Upper lobe of right lung (tissue), 1 donor: ENCODE measurements at places on chromosomes 16 and 17. TPM values are rescaled to one million over a fixed set of nuclear protein-coding genes. Genes with fewer than 3 reads are reported as not detected.

Gene ALOX12
- total RNA-seq: 0.17 TPM

Gene ZNF213
- total RNA-seq: 9.1 TPM

Gene SLFN11
- 75.7 TPM for total RNA-seq

Gene HOXB2
- total RNA-seq: 11.0 TPM

Gene CSH2
- not detected for total RNA-seq

Gene ADAP2
- 19.8 TPM for total RNA-seq

Gene MAPK7
- 25.7 TPM for total RNA-seq

GRCh38 chr16:69644790-69645189 lies 79.0 kb downstream of the NFAT5 start:
- no peaks in the 10 kb centered on the region for H3K27me3 ChIP-seq
- DNase-seq: no peak
- no peak overlapping the region for H3K4me3 ChIP-seq

GRCh38 chr16:88610909-88611812 lies 27.2 kb upstream of the IL17C start:
- peaks cover 72% of the 10 kb centered on the region for H3K36me3 ChIP-seq
- no peaks in the 10 kb centered on the region for H3K4me1 ChIP-seq
- H3K27me3 ChIP-seq: no peaks in the 10 kb centered on the region
- no peak overlapping the region for H3K27ac ChIP-seq

- H3K27ac ChIP-seq: no peak overlapping the region
- no peak overlapping the region for H3K4me3 ChIP-seq
- H3K36me3 ChIP-seq: no peaks in the 10 kb centered on the region
- H3K4me1 ChIP-seq: peaks cover 4% of the 10 kb centered on the region
- no peaks in the 10 kb centered on the region for H3K27me3 ChIP-seq
These were observed 14.7 kb upstream of the MEOX1 start for GRCh38 chr17:43676471-43676870.

DNA sequence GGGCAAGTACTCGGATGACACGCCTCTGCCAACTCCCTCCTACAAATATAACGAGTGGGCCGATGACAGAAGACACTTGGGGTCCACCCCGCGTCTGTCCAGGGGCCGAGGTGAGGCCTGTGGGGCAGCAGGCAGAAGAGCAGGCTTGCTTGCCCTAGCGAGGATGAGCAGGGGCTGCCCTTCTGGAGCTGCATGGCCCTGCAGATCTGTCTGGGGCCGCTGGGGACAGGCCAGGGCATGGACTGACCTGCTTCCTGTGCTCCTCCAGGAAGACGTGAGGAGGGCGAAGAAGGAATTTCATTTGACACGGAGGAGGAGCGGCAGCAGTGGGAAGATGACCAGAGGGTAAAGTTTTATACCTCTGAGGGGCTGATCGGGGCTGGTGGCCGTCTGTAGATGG lies 5.3 kb downstream of the DHX38 start:
- no peaks in the 10 kb centered on the region for H3K27me3 ChIP-seq
- peaks cover 80% of the 10 kb centered on the region for H3K36me3 ChIP-seq
- no peak overlapping the region for H3K27ac ChIP-seq
- no peak overlapping the region for H3K4me3 ChIP-seq

DNA sequence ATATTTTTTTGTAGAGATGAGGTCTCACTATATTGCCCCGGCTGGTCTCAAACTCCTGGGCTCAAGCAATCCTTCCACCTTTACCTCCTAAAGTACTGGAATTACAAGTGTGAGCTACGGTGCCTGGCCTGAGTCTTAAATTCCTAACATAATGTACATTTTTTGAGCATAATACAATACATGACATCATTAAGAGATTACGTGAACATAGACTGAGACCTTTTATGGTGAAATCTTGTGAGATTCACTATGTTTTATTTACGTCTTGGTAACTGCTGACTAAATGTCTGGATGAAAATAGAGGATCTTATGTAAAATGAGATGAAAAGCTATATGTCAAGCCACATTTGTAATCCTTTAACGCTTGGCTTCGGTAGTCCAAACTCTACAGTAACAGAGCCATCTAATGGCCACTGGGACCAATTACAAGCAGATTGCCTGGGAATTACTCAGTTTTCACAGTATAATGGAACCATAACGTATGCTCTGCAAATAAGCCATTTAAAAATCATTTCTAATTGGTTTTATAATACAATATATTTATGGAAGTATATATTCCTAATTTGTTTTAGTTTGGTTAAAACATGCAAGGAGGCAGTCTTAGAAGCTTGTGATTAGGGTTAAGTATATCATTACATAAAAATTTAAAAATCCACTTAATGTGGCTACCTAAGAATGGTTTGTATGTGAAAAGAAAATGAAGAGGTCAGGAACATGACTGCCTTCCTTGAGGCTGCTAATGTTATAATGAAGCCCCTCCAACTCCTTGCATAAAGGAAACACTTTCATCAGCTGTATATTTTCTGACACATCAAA lies 8.1 kb upstream of the EFCAB13 start:
- H3K4me3 ChIP-seq: no peak overlapping the region
- H3K4me1 ChIP-seq: peaks cover 12% of the 10 kb centered on the region
- no peaks in the 10 kb centered on the region for H3K27me3 ChIP-seq
- H3K27ac ChIP-seq: no peak overlapping the region
- no peak for DNase-seq
- H3K36me3 ChIP-seq: no peaks in the 10 kb centered on the region

- H3K27ac ChIP-seq: no peak overlapping the region
- peaks cover 14% of the 10 kb centered on the region for H3K36me3 ChIP-seq
- DNase-seq: no peak
- peaks cover 17% of the 10 kb centered on the region for H3K4me1 ChIP-seq
- H3K27me3 ChIP-seq: no peaks in the 10 kb centered on the region
These were observed 2.8 kb upstream of the LPCAT2 start for GRCh38 chr16:55506083-55506482.

DNA sequence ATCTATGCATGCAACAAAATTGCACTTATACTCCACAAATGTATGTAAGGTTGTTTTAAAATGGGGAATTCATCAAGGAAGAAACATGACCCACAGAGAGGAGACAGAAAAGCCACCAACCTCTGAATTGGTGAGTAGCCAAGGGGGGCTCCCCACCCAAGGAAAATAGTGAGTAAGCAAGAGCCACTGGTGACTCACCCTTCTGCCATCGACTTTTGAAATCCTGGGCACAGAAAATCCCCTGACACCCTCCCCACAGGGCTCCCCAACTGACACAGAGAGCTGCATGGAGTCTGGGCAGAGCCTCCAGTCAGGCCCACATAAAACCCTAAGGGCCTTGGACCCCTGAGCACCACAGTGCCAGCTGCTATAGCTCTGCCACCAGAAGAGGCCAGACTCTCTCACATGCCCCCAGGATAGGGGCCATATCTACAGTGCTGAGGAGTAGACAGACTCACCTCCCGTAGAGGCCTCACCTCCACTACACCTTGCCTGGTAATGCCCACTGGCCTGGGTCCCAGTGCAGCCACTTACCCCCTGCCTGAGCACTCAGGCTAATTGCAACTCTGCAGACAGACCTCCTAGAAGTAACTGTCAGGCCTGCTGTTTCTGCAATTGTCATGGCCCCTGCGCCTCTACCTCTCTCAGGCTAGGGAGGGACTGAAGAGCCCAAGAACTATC lies 244.7 kb upstream of the WSB1 start:
- no peak overlapping the region for H3K27ac ChIP-seq
- no peak overlapping the region for H3K4me3 ChIP-seq
- no peaks in the 10 kb centered on the region for H3K27me3 ChIP-seq
- no peaks in the 10 kb centered on the region for H3K4me1 ChIP-seq
- no peaks in the 10 kb centered on the region for H3K36me3 ChIP-seq

DNA sequence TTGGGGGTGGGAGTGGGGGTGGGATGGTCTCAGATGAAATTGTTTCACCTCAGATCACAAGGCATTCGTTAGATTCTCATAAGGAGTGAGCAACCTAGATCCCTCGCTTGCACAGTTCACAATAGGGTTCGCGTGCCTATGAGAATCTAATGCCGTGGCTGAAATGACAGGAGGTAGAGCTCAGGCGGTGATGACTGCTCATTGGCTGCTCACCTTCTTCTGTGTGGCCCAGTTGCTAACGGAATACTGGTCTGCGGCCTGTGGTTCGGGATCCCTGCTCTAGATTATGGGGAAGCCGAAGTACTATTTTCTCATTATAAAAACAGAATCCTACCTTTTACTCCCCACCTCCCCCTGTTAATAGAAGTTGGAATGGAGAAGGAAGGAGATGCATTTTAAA lies 18.9 kb downstream of the CLTC start:
- H3K36me3 ChIP-seq: no peaks in the 10 kb centered on the region
- no peak overlapping the region for H3K4me3 ChIP-seq
- no peaks in the 10 kb centered on the region for H3K27me3 ChIP-seq

- no peaks in the 10 kb centered on the region for H3K36me3 ChIP-seq
- DNase-seq: no peak
- H3K4me3 ChIP-seq: no peak overlapping the region
- H3K4me1 ChIP-seq: no peaks in the 10 kb centered on the region
- H3K27ac ChIP-seq: no peak overlapping the region
These were observed 132.8 kb upstream of the DYNLRB2 start for GRCh38 chr16:80408014-80408413.

DNA sequence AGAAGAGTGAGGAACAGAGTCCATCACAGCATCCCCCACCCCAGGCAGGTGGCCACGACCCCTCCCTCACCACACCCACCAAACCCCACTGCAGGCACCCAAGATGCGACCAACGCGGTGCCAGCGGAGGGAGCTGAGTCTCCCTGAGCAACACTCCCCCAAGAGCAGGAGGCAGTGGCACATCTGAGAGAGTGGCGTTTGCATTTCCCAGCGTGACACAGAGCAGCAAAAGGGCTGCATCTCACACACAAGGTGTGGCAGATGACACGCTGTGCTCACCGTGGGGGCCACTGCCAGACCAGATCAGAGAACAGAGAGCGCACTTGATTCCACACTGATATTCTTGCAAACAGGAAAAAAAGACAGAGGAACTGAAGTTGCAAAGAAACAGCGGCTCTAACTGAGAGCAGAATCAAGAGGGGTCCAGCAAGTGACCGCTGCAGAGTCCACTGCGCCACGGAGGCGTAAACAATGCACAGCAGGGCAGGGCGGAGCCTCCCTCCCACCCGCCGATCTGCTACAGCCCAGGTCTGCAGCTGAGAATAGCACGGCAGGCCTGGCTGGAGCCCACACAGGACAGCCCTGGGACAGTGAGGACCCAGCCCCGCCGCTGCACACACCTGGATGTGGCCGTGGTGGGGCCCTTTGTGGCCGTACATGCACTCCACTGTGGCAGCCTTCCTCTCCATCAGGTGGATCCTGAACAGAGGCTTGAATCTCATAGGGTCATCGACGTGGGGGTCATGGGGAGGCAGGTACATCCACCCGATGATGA lies 26.0 kb upstream of the C16orf95 start:
- DNase-seq: no peak
- peaks cover 57% of the 10 kb centered on the region for H3K36me3 ChIP-seq
- H3K4me3 ChIP-seq: no peak overlapping the region
- H3K4me1 ChIP-seq: peaks cover 13% of the 10 kb centered on the region
- H3K27ac ChIP-seq: no peak overlapping the region
- H3K27me3 ChIP-seq: no peaks in the 10 kb centered on the region

DNA sequence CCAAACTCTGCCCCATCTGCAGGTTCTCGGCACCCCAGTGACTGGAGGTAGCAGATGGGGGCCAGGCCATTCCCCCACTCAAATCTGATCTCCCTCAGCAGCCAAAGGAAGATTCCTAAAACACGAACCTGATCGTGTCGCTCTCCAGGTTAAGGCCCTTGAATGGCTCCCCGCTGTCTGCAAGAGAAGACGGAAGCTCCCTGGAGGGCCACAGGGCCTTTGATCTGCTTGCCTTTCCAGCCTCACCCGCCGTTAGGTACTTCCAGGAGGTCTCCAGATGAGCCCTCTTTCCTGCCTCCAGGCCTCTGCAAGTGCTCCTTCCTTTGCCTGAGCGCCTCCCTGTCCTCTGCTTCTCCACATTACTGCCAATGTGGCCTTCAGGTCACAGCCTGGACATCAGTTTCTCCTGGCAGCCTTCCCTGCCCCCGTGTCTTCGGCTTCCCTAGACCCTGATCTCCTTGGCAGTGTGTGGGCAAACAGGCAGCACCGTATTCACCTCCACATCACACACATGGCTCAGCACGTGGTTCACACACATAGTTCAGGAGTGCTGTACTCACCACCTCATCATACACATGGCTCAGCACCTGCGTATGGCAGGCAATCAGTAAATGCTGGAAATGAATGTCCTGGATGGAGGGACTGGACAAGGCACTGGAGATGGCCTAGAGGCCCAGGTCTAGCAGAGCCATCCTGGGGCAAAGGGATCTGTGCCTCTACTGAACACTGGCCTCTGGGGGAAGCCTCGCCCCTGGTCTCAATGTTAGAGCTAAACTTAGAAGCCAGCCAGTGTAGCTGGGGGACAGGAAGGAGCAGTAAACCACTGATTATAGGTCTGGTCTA lies 26.4 kb upstream of the MRPS23 start:
- no peak overlapping the region for H3K4me3 ChIP-seq
- H3K4me1 ChIP-seq: peaks cover 39% of the 10 kb centered on the region
- no peak overlapping the region for H3K27ac ChIP-seq
- H3K27me3 ChIP-seq: no peaks in the 10 kb centered on the region

DNA sequence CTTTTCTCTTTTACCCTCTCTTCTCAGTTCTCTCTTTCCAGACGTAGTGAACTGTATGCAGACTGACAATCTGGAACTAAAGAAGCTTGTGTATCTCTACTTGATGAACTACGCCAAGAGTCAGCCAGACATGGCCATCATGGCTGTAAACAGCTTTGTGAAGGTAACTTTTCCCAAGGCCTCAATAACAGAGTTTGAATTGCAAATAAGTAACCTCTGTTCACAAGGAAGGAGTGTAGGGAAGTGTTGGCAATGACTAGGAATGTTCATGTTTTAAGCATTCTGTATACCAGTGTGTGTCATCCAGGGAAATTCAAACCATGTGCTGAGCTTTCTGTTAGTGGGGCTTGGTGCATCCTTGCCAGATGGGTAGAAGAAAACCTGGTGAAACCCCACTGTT lies 18.6 kb downstream of the AP2B1 start:
- H3K36me3 ChIP-seq: peaks cover 97% of the 10 kb centered on the region
- H3K4me3 ChIP-seq: no peak overlapping the region
- DNase-seq: no peak

DNA sequence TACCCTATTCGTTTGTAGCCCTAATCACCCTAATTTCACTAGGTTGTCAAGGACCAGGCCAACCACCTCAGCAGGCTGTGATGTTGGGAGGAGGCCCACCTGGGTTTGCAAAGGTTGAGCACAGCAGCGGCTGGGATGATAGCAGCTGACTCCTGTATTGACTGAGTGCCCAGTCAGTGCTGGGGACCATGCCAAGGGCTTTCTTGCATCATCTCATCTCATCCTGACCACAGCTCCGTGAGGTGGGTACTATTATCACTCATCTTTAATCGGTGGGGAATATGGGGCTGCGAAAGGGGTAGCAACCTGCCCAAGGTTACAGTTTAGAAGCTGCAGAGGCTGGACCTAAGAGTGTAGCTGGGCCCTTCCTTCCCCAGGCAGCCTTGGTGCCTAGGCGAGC lies 11.7 kb downstream of the ATPAF2 start:
- H3K27me3 ChIP-seq: no peaks in the 10 kb centered on the region
- no peak for DNase-seq
- H3K4me1 ChIP-seq: peaks cover 4% of the 10 kb centered on the region
- H3K27ac ChIP-seq: no peak overlapping the region

DNA sequence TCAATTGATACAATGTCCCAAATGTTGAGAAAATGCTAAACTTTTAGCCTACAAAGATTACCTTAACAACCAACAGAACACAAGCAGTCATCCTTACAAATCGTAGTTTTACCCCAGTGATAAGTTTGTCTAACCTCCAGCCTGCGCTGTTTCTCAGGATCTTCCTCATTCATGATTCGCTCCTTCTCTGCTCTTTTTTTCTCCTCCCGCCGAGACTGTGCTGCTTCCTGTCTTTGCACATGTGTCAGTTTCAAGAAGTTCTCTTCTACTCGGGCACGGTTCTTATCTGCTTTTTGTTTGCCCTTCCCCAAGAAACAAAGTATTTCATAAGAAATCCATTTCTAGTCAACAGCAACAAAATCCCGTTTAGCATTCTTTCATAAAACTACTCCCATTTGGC lies 10.2 kb upstream of the STRADA start:
- H3K4me1 ChIP-seq: no peaks in the 10 kb centered on the region
- no peak for DNase-seq
- peaks cover 94% of the 10 kb centered on the region for H3K36me3 ChIP-seq
- H3K27ac ChIP-seq: no peak overlapping the region
